ENCODE measurements at places on chromosomes 1 and 21.

DNA sequence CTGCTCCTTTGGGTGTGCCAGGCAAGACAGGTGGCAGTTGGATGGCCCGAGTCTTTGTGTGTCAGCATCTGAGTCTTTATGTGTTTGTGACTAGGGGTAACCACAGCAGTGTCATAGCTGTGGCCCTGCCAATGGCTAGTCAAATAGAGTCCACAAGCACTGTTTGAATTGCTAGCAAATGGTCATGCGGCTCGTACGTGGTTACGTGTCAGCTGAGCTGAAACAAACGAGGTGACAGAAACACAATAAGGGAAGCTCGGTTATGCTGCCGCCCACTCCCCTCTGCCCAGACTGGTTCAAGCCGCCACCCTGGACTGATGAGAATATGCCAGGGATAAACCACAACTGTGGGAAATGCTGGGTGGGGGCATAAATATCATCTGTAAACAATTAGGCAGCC is 174.3 kb upstream of the LMO4 start:
- DNase-seq: peak; percentile 22

DNA sequence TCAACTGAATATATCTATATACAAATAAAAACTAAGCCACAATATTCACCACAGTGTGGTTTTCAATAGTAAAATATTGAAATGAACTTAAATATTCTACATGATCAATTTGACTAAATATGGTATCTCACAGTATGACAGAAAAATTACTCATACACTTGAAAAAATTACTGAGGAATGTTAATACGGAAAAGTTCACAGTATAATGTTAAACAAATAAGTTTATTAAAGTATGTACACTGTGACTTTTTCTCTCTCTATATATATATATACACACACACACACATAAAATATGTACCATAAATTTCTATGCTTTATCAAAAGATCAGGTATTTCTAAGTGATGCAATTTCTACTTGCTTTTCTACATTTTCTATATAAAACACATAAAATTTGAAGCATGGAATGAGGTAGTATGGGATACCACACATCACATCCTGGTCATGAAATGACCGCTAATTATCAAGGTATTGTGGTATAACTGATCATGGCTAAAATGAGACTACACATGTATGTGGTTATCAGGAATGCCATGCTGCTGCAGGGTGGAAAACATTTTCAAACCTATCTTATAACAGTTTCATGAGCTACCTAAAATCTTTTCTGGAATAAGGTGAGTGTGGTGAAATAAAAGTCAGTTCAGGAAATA is 102.3 kb downstream of the CDC42BPA start:
- DNase-seq: no peak

GRCh38 chr1:56061824-56062223 is 517.5 kb downstream of the PLPP3 start:
- DNase-seq: no peak

- DNase-seq: no peak
These were observed 3.0 kb downstream of the EPS8L3 start for GRCh38 chr1:109760581-109761226.

- no peak for DNase-seq
These were observed 19.9 kb upstream of the IFNGR2 start for GRCh38 chr21:33383056-33383888.

DNA sequence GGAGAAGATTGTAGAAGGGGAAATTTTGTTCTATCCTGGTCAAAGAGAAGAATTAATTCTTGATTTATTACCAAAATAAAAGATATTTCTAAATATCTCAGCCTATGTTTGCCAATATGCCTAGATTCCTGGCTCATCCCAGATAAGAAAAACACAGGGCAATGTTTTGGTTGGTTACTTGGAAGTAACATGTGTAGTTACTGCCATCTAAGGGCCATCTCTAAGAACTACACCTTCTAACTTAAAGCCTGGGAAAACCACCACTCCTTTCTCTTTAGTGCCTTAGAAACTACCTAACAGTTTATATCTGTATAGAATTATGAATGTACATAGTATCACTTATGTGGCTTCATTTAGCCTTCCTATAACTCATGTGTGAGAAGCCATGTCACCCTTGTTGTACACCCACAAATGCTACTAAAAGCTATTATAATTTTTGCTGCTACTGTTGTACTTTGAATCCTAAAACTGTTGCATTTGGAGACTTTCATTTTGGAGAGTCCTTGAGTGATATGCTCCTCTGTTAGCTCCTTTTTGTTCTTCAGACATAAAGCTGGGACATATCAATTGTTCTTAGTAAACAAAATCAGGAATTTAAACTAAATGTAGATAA is 4.5 kb downstream of the AIM2 start:
- DNase-seq: peak; percentile 50

GRCh38 chr1:64915381-64916274 is 50.7 kb downstream of the JAK1 start:
- no peak for DNase-seq

- no peak for DNase-seq
These were observed 16.6 kb downstream of the SPATA17 start for GRCh38 chr1:217647791-217648190.

DNA sequence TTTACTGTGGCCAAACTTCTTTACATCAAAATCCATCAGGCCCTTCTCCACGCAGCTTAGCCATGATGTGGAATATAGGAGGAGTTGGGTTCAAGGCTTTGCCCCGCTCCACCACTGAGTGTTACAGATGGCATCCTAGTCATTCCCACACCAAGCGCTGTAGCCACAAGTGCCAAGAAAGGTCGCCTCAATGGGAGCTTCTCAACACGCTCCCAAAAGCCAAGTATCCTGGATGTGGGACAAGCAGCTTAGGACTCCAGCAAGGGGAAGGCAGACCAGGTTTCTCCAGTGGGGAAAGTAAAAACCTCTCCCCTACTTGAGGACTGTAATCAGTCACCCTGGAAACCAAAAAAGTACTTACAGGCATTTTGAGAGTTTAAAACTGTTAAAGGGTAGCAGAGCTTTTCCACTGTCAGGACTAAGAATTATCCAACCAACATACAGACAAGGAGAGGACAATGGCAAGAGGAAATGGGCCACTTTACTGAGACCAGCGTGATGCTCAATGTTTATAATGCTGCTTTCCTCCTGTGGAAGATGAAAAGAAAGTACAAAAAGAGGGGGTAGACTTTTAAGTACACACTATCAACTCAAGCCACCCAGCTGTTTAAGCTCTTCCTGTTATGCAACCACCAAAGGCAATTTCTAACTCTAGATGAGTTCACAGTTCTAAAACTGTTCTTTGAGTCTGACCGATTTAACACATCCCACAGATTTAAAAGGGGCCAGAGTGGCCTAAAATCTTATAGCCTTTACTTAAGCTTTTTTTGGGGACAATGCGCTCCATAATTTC is 120.7 kb upstream of the KRTAP19-8 start:
- no peak for DNase-seq

- peak; percentile 2 for DNase-seq
These were observed 173.0 kb downstream of the ADGRL4 start for GRCh38 chr1:78833491-78833890.

DNA sequence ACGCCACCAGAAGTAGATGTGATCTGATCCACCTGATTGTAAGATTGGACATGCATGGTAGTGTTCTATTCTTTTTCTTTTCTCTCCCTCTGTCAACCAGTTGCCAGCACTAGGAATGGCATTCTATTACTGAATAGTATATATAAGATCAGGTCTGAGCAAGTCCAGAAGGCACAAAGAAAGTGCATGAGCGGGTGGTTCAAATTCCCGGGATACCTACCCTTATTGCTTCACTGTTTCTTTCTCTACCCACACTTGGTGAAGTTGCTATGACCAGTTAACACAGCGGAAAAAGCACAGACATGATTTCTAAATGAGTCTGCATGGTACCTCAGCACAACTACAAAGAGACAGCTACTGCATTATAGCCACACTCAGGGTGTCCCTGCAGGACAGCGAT is 64.0 kb downstream of the SLC9A1 start:
- no peak for DNase-seq

GRCh38 chr1:206020393-206021007 is 3.2 kb downstream of the CTSE start:
- DNase-seq: no peak

DNA sequence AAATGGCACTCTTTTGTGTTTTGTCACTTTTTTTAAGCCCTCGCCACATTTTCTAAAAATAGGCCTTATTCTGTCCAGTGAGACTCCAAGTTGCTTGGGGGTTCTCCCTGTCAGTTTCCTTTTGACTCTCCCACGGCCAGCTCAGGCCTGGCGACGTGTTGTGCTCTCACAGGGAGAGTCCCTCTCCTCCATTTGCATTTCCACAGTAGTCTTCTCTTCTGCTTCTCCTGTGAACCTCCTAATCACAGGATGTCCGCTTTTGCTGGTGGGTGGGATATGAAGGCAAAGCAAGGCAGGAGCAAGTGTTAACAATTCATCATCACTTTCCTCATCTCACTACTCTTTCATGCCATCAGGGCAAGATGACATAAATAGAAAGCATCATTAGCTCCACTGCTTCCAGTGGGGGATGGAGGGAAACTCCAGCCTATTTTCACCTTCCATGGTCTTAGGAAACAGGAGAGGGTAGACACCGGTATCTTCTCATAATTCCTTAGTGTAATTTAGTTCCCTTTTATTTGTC is 99.8 kb downstream of the INTS7 start:
- no peak for DNase-seq

- DNase-seq: peak; percentile 57
These were observed 37.3 kb downstream of the PLEKHO1 start for GRCh38 chr1:150186789-150187559.

GRCh38 chr1:238406098-238406860 is 515.6 kb upstream of the ZP4 start:
- no peak for DNase-seq

DNA sequence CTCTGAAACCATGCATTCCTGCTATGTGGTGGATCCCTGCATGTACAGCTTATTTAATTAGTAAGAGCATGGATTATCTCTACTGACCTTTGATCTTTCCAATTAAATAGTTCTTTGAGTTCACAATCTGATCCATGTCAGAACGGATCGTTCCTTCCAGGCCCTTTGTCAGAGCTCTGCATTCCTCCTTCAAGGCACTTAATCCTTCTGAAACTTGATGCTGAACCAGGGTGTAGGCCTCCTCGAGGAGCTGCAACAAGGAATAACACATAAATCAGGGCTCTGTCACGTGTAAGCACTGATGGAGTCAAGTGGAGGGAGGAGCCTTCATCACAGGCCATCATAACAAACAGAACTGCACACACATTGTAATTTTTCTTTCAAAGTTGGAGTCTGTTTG is 68.4 kb upstream of the EDEM3 start:
- DNase-seq: no peak

- DNase-seq: no peak
These were observed 3.0 kb upstream of the PM20D1 start for GRCh38 chr1:205852969-205853368.

GRCh38 chr1:20215716-20216115 is 29.4 kb upstream of the PLA2G2C start:
- DNase-seq: no peak

GRCh38 chr1:4468804-4469514 is 185.4 kb upstream of the AJAP1 start:
- no peak for DNase-seq

DNA sequence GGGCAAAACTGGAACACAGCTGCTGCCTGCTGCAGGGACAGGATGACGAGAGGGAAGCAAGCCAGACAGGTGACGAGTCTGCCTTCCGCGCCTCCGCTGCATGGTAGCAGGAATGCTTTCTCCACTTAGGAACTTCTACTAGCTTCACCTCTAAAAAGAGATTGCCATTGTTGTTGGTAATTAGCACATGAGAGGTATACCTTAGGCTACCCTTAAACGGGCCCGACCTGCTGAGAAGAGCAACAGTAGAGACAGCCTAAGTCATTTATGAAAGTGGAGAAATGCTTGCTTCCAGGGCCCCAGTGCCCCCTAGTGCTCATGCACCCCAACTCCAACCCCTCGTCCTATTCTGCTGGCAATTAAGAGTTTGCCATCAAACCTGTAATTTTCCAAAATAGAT is 96.9 kb upstream of the AKT3 start:
- no peak for DNase-seq

DNA sequence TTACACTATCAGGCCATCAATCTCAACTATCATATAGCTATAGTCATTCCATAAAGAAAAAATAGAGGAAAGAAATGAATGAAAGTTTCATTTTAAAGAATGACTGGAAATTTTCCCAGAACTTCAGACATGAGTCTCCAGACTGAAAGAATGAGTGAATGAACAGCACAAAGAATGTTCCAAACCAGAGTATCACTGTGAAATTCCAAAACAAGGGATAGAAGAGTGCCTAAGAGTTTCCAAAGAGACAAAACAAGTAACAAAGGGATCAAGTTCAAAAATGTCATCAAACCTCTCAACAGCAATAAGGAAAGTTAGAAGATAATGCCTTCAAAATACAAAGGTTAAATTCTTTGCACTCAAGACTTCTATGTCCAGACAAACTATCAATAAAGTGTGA is 114.9 kb downstream of the DENND1B start:
- no peak for DNase-seq

DNA sequence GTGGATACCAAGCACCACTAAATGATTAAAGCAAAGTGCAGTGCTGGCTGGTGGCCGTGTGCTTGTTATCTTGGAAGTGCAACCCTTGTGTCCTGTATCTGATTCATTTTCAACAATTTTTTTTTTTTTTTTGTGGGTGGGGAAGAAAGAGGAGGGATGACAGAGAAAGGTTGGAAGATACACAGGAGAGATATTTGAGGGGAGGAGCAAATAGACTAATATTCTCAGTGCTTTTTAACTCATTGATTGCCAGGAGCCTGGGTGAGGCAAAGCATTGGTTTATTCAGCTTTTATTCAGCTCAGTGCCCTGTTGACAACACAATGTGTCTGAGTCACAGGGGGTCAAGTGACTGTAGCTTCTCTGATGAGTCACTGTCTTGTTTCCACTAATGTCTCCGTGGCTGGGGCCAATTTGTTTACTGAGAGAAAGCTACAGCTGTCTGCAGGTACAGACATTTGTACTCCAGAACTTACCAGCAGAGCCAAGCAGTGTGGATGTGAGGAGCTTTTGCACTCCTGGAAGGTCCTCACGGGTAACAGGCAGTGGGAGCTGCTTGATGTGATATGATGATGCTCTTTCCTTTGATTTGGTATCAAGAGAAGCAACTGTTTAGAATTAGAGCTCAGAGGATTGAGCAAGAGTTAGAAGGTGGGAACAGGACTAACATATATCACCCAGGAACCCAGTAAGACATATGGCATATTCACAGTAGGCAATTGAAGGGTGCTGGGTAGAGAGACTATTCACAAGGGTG is 23.6 kb upstream of the DNM3 start:
- no peak for DNase-seq

DNA sequence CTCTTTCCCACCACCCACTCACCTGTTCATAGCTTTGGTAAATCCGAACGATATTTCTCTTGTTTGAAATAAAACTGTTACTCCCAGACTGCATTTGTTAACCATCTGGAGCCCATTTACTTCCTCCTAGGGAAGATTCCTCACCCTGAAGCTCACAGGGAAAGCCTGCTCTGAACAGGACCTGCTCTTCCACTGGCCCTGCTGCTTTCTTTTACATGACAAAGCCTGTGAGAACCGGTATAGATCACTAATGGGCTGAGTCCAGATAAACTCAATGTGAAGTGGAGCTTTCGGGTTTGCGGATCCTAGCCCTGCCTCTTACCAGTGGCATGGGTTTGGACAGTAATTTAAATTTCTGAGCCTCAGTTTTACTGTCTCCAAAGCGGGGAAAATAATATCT is 45.2 kb downstream of the FAM163A start:
- no peak for DNase-seq

GRCh38 chr1:45969866-45970265 is 162.6 kb downstream of the PIK3R3 start:
- DNase-seq: no peak

- DNase-seq: no peak
These were observed 29.7 kb downstream of the MRPL39 start for GRCh38 chr21:25577424-25578055.

Data from NCI-H2081 (cell line).